ENCODE measurements at places on chromosomes 7 and 10.

- DNase-seq, result no peak
Measured at GRCh38 chr7:19268737-19269136, 123.5 kb upstream of the FERD3L start.

DNA sequence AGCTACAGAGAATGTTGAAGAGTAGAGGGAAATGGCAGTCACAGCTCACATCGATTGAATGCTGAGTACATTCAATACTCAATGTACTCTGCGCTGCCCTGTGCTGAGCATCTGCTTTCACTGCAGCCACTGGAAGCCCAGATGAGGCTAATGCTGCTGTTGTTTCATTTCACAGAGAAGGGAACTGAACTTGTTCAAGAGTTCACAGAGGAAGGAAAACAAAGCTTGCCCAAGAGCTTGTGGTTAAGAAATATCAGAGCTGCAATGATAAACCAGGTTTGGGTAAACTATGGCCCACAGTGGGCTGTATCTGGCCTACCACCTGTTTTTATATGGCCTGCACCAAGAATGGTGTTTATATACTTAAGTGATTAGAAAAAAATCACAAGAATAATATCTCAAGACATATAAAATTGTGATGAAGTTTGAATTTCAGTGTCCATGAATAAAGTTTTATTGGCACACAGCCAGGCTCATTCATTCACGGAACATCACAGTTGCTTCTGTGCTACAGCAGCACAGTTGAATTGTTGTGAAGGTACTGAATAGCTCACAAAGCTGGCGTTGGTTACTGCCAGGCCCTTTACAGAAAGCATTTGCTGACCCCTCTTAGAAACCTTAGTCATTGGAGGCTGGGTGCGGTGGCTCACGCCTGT lies 64.1 kb downstream of the CFAP58 start:
- no peak for DNase-seq

- peak; percentile 77 for DNase-seq
Measured at GRCh38 chr7:111486472-111487142, 75.7 kb downstream of the IMMP2L start.

DNA sequence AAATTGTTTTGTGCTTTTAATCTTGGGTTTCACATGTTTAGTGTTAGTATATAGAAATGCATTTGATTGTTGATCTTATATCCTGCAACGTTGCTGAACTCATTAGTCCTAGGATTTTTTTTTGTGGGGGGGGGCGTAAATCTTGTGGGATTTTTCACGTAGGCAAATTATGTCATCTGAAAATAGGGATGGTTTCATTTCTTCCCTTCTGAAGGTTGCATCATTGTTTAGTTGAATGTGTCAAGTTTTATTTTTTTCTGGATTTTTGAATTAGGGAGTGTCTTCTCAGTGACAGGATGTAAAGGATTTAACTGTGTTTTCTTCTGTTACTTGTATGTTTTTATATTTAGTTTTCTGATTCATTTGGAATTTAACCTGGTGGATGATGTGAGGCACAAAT lies 26.7 kb downstream of the MKLN1 start:
- DNase-seq, result no peak

- no peak for DNase-seq
Measured at GRCh38 chr10:79272353-79272752, 74.9 kb upstream of the PPIF start.

GRCh38 chr7:129768614-129769399 lies 157.3 kb downstream of the NRF1 start:
- DNase-seq, result no peak

All from kidney (tissue), 22 donors.